ENCODE measurements at places on chromosomes 12 and 14.

DNA sequence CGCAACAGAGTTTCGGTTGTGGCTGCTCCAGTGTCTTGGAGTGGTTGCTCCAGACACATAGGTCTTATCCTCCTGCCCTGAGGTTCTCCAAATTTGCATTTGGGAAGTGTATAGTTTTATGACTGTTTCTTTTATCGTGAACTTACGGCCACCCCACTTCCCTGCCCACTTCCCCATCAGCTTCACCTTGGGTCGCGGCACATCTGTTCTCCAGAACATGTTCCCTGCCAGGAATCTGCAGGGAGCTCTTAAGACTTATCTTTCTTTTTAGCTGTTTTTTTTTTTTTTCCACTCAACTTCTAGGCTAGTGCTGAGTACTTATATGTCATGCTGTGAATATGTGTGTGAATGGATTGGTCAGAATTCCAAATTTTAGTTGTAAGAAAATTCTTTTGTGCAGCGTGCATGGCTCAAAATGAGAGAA, 75.4 kb downstream of the ETV6 start:
- no peak for DNase-seq

DNA sequence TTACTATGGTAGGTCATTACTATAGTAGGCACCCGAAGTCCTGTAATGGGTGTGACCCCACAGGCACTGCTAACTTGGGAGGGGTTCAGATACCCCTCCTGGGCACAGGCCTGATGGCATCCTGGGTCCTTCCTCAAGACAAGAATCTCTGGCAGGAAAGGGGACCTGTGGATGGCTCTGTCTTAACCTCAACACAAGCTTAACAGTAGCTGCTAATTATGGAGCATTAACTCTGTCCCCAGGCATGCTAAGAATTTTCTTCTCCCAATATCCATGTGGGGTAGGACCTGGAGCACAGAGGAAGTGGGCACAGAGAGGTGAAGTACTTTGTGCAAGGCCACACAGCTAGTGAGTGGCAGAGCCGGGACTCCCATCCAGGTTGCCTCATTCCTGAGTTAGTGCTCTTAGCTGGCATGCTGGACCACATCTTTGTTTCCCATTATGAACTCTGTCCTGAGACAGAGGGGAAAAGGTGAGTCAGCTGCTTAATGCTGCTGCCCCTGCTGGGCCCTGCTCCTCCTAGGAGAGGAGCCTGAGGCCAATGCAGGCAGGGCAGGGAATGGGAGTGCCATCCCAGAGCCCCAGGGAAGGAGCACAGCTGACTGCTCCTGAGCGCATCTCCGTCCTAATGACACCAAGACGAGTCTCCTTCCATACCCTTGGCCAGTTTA, 32.1 kb downstream of the GALNT16 start:
- peak; percentile 34 for DNase-seq

DNA sequence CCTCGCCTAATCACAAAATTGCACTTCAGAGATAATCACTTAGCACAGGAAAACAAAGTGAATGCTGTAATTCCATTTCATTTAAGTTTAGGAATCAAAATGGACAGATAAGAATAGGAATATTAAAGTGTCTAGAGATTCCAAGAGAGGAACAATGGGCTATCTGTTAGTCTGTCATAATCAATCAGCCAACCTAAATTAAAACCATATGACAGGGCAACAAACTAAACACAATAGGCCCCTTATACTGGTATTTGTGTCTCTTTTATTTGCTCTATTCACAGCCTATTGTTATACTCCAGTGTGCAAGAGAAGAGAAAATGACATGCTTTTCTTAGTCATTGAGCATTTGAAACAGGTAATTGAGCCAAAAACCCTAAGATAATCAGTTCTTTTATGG, 259.4 kb downstream of the PRKD1 start:
- no peak for DNase-seq

DNA sequence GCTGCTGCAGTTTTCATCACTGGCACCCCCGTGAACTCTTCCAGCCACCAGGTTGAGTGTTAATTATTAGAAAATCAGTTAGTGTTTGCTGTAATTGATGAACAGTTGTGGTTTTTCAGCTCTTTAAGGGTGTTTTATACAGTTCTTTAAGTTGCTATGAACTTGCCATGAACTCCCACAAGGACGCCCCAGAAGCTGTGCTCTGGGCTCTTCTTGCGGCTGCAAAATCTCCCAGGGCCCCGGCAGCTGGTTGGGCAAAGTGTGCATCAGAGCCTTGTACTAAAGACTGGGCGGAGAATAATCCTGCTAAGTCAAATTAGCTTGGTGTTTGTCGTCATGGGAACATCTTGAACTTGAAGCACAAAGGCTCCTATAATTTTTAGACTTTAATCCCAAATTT, 82.2 kb downstream of the EML1 start:
- DNase-seq: no peak

- DNase-seq: no peak
These were observed 26.0 kb downstream of the SMUG1 start for GRCh38 chr12:54162741-54163140.
